ENCODE measurements at places on chromosomes 12 and 14.
A peak's percentile ranks its signal among the peaks of the same experiment; 100 is the strongest.

DNA sequence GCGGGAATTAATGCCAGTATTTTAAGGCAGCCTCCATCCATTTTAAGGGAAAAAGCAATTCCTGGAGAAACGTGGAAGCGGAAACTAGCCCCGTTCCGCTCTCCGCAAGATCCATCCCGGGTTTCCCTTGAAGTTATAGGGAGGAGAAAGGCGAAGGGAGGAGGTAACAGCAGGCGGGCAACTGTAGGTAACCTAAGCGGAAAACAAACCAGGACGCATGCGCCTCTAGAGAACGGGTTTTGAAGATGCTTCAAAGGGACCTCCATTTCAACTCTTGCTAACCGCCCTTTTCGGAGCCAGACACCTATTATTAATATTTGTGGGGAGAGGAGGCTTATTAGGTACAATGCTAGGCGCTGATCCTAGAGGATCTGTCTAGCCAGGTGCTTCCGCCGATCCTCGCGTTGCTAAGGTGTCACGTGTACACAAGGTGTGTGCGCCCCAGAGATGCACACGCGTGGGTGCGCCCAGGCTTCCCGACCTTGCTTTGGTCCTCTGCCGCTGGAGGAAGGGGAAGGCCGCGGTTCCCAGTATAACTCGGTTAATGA, 6.2 kb downstream of the TBX5 start:
- no peak for DNase-seq

DNA sequence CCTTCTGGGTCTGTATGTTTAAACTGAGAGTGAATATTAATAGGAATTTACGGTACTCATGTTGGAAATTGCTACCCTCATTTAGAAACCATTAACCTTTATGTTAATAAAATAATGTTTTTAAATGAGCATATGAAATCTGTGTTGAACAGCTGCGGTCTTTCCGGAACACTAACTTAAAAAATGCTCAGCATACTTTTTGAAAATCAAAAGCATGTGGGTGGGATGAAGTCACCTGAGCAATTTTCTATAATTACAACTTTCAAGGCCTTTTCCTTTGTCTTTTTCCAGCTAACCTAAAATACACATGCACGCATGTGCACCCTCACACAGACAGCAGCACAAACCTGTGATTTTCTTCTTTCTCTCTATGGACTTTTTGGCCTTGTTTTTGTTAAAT, 39.8 kb downstream of the BORCS5 start:
- DNase-seq: no peak

DNA sequence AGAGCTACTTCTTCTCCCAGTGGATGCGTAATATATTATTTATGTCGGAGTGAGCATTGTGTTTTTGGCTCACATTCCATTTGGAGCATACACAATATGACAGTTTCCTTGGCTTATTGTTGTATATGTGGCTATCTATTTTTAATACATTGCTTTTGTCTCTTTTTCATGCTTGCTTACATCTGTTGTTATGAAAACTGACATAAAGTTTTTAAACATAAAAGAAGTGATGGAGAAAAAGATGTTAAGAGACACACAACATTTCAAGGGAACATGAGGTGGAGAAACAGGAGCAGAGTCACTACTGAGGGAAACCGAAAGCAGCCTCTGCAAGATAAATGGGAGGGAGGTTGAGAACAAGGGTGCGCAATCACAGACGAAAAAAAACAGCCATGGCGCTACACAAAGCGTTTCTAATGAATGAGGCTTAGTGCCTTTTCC, 228.4 kb upstream of the NPAS3 start:
- no peak for DNase-seq

- no peak for DNase-seq
Observed at GRCh38 chr12:41557344-41557743, 369.2 kb downstream of the PDZRN4 start.

DNA sequence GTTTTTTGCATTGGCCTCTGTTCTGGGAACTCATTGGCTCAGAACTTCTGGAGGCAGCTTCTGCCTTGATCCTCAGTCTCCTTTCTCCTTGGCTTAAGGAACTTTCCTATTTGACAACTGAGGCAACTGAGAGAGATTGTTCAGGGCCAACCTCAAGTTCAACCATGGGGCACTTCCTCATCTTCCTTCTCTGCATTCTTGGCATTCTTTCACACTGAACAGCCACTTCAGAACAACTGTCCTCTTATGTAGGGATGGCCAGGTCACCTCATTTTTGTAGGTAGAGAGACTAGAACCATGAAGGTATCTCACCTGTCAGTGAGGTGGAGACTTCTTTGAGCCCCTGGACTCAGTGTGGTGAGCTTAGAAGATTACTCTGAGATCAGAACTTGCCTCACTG, 63.0 kb upstream of the NRXN3 start:
- DNase-seq: no peak

- no peak for DNase-seq
Observed at GRCh38 chr14:61498303-61498702, 176.9 kb downstream of the PRKCH start.

GRCh38 chr14:67738740-67739504, 37.2 kb downstream of the RDH12 start:
- no peak for DNase-seq

- DNase-seq: no peak
Observed at GRCh38 chr12:14802721-14803010, 612 bp downstream of the WBP11 start.

DNA sequence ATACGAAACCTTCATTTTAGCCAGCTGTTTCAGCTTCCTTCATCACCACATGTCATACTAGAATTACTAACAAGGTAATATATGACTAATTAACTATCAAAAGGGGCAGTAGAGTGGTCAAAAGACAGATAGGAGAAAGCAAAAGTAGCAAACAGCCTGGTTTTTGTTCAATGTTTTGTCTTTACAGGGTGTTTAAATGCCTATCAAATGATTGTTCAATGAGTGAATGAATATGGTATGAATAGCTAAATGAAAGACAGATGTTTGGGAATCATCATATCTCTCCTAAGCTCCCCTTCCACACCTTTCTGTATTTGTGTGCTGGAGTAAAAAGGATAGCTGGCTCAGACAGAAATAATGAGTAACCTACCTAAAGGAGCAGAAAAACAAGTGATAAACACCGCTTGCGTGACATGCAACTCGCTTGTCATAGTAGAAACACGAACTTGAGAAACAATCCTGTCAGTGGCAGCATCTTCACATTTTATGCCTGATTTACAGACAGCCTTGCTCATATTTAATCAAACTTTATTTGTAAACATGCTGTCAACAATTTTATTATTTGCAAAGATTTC, 34.2 kb downstream of the ABCC9 start:
- no peak for DNase-seq

DNA sequence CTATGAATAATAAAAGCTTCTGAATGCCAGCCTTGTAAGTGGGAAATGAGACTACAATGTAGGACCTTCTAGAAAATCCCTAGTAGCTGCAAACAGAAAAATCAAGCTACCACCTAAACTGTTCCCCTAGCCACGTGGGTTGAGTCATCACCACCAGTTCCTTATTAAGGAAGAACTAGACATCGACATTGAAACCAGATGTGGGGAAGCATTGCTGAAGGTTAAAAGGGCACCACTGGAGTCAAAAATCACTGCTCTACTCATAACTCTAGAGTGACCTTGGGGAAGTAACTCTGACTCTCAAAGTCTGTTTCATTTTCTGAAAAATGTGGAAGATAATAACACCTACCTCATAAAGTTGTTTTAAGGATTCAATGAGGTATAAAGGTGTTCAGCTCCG, 9.4 kb upstream of the CNIH1 start:
- DNase-seq: no peak

DNA sequence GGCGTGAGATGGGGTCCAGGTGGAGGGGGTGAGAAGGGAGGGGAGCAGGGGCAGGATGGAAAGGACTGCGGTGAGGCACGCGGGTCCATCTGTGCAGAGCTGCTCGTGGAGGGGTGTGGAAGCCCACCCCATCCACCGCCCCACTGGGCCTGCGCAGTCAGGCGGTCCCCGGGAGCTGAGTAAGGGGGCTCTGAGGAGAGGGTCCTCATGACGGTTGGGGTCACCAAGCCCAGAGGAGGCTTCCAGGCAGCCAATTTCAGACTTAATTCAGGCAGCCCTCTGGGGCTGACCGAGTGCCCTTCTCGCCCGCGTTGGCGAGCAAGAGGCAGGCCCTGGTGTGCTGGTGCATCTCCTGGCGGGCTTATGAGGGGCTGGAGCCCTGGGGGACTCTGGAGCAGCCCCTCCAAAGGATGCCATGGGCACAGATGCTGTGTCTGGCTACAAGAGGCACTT, 115.5 kb downstream of the KIF26A start:
- no peak for DNase-seq

DNA sequence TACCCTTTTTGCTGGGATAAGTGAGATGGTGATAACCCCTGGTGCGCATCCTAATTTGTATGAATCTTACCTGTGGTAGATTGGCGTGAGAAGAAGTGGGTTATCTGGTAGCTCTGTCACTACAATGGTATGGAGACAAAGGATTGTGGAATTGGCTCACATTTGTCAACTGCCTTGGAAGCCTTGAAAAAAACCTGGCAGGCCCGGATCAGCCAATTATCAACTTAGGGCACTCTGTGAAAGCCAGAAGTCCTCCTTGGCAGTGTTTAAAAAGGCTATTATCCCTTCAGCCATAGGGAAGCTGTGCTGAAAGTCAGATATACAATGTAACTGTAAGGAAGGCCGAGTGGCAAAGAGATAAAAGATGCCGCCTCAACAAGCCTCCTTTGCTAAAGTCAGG, 56.5 kb downstream of the WASHC3 start:
- no peak for DNase-seq

- no peak for DNase-seq
Observed at GRCh38 chr14:87990682-87991081, 2.3 kb downstream of the GALC start.

- DNase-seq: peak; percentile 85
Observed at GRCh38 chr14:104094709-104095425, 9.4 kb downstream of the ASPG start.

GRCh38 chr12:70560671-70561070, 76.6 kb downstream of the PTPRB start:
- DNase-seq: no peak

DNA sequence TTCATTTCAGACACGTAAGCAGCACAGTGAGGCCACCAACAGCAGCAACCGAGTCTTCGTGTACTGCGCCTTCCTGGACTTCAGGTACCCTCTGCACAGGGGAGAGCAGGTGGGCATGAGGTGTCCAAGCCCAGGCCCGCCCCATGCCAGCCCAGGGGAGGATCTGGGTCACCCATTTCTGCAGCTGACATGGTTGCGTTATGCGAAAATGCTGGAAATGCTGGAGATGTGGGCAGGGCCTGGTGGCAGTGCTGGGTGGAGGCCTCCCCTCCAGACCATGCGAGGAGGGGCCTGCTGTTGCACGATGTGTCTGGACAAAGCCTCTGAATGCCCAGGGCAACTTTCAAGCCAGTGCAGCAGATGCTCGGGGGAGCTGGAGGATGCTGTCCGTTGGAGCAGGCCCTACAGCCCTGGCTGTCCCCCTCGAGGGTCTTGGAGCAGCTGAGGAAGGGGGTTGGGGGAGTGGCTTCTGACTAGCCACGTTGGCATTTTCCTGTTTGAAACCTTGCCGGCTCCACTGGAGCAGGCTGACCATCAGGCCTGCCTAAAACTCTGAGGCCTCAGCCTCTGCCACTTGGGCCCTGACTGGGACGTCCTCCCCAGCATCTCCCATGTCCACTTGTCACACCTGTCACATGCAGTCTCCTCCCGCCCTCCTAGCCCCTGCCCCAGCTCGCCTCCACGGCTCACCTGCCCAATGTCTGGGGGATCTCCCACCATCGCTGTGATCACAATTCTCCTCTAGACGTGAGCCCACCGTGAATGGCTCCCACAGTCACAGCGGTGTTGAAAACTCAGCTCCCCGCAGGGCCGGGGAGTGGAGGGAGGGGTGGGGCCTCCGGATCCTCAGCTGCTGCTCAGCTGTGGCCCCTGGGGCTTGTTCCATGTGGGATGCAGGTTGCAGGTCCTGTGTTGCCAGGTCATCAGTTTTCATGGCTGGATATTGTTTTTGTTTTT, 123.4 kb downstream of the ADGRD1 start:
- DNase-seq: no peak

DNA sequence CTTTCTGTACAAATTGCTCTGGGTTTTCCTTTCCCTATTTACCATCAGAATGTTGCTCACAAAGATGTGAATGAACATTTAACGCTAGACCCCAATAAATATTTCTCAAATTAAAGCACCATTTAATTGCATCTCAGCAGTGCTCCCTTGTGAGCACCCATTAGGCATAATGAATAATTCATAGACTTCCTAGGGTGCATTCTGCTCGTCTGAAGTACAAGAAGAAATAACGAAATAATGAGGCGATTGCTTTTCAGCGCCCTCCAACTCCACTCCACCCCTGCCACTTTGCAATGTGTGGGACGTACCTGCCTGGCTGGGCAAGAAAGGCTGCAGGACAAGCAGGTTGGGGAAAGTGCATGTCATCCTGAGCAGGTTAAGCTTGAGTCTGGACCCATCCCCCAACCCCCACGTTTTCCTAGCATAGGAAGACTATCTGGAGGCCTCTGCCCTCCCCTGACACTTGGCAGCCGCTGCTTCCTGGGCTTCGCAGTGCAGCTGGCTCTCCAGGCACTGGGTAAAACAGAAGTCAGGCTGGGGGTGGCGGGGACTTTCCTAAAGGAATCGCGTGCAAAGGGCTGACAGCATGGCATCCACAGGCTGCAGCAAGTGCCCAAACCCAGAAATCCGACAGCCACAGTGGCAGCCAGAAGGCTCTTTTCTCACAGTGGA, 253.7 kb downstream of the DUSP6 start:
- DNase-seq: no peak

DNA sequence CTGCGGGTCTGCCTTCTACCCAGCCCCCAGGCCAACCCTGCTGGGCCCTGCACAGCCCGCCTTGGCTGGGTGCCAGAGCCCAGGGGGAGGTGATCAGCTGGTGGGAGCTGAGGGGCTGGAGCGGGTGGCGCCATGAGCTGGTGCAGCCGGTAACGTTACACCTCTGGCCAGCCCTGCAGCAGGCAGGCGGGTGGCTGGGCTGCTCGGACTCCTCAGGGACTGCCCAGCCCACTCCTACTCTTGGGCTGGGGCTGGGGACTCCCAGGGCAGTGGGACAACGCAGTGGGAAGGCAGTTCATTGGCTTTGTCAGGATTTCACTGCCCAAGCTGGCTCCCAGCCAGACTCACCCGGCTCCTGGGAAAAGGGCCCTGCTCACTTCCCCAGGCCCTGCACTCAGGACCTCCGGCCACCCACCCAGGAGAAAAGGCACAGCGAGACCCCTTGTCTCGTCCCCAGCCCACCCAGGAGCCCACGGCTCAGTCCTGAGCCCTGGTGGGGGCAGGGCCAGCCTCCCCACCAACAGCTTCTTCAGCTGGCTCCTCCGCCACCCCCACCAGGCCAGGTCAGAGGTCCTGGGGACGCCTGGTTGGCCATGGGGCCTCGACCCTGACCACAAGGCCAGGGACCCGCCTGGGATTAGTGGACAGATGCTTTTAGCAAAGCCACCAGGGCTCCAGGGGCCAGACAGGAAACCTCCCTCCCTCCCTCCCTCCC, 1.0 kb downstream of the PGF start:
- no peak for DNase-seq

Measured in activated CD4-positive, CD25-positive, alpha-beta regulatory T cell treated with anti-CD3 and anti-CD28 coated beads, Interleukin-2, amount 50 U/mL, for 72 hours (primary cell).